ENCODE measurements at places on chromosomes 12 and 14.

DNA sequence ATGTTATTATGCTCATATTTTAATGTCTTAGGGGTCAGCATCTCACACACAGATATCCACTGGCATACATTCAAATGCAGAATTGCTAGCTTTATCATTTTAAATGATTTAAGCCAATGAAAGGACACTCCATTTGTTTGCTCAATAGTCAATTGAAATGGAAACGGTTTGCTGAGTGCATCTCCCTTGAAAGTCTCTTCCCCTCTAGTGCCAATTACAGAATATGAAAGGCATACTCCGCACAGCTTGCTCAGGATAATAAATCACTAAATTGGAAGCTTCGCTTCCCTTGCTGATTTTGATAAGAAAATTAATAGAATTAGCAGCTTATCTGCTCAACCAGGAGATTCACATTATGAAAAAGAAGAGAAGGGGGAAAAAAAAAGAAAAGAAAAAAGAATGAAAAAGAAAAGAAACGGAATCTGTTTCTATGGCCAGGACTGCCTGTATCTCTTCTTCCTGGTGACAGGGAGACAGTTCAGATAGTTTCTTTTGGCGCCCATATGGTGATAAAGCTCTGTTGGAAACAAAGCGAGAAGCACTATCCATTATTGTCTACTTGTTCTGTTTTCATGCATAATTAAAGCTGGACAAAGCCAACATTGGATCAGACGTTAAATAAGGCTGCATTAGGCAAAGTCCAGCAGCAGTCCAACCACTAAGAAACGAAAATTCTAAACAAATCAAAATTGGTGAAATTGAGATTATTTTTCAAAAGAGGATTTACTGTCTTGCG is 225.0 kb downstream of the GXYLT1 start:
- DNase-seq = no peak

DNA sequence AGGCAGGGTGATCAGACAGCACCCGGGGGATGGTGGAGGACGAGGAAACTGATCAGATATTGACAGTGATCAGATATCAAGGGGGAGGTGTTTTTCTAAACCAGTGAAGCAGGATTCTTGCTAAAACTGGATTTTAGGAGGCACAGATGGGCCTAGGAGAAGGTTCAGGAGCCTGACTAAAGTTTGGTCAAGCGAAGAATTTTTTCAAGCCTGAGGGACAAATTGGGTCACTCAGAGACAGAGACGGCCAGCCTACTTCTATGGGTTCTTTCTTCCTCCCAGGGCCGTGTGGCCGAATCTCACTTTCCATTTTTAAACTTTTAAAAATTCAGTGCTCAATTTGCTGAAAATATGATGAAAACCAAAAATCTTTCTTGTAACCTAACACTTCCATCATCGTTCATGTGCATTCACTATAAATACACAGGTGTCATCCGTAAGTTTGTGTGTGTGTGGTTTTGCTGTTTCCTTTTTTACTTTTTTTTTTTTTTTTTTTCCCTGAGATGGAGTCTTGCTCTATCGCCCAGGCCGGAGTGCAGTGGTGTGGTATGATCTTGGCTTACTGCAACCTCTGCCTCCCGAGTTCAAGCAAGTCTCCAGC is 68.5 kb downstream of the RIN3 start:
- no peak for DNase-seq

DNA sequence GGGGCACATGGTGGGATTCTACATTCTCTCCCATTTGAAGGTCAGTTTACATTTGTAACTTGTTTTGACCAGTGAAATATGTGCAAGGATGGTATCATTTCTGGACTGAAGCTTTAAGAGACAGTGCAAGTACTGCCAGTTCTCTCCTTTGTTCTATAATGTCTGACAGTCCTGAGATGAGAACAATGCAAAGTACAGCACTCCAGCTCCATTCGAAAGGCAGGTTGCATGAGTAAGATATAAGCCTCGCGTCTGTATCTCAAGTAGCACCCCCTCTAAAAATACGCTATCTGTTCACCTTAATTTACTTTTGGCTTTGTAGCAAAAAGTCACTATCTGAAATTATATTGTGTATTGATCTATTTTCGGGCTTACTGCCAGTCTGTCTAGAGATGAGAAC is 1122.2 kb upstream of the TMEM132C start:
- DNase-seq = no peak

- DNase-seq = no peak
Observed at GRCh38 chr12:121089813-121090430, 42.8 kb upstream of the P2RX7 start.

DNA sequence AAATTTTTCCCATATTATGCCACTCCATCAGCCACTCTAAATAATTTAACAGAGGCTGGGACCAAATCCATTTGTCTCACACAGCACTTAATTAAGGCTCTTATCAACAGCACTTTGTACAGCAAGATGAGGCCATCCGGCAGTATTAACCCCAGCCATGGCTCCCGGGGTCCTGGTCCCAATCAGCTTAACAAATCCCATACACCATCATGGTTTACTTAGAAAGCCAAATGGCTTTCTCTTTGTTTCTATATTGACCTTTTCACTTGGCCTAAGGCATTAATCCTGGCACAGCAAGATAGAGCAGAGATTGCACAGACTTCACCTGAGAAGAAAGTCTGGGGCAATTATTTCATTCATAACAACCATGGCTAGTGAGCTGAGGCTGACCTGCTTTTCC is 38.6 kb downstream of the SPTSSA start:
- no peak for DNase-seq

- DNase-seq = no peak
Observed at GRCh38 chr12:24460506-24460905, 488.4 kb downstream of the BCAT1 start.

DNA sequence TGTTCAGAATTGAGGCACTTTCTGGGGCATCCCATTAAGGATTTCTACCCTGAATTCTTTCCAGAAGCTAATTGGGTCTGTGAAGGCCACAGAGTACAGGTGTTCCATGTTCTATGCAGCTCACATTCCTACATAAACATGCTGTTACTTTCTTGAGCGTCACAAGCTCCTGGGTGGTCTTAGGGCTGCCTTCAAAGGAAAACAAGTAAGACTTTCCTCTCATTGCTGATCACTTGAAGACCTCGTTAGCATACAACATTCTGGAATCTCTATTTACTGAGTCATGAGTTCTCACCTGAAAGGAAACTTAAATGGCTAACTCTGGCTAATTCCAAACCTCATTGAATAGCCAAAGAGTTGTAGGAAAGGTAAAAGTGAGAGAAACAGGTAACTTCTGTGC is 63.0 kb upstream of the HMGA2 start:
- DNase-seq = no peak

Data from stimulated activated CD8-positive, alpha-beta memory T cell treated with anti-CD3 and anti-CD28 coated beads, Interleukin-7, amount 100 ng/mL, for 4 hours (primary cell).